ENCODE measurements at places on chromosomes 1 and 21.

GRCh38 chr21:35827004-35827403, 233.3 kb downstream of the SETD4 start:
- H3K27ac ChIP-seq = no peak overlapping the region
- DNase-seq = no peak
- no peaks in the 10 kb centered on the region for H3K27me3 ChIP-seq
- H3K4me1 ChIP-seq = no peaks in the 10 kb centered on the region
- no peaks in the 10 kb centered on the region for H3K36me3 ChIP-seq

DNA sequence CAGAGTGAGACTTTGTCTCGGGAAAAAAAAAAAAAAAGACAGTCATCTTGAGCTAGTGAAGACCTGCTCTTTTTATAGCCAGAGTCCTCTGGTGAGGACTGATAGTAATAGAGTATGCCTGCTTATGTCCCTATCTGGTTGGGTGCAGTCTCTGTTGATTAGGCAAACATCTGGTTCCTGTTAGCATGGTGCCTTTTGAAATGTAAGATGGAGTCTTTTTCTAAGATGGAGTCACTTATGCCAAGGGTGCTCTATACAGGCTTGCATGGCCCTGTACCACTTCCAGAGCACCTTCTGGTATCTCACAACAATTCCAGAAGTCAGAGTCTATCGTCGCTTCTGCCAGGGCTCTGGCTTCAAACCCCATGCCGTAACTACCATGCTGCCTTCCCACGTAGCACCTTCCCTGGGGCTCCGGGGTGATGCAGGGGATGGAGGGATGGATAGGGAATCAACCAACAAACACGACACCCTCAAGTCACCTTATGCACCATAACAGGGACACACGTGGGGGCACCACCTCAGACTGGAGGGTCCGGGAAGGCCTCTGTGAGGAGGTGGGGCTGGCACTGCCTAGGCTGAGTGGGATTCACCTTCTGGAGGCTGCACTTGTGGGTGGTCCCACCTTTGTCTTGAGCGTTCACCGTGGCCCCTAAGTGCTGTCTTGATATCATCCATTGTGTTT, 11.6 kb upstream of the PADI6 start:
- DNase-seq = no peak
- no peaks in the 10 kb centered on the region for H3K27me3 ChIP-seq
- H3K36me3 ChIP-seq = no peaks in the 10 kb centered on the region
- H3K27ac ChIP-seq = no peak overlapping the region
- no peaks in the 10 kb centered on the region for H3K4me1 ChIP-seq
- H3K4me3 ChIP-seq = no peak overlapping the region

DNA sequence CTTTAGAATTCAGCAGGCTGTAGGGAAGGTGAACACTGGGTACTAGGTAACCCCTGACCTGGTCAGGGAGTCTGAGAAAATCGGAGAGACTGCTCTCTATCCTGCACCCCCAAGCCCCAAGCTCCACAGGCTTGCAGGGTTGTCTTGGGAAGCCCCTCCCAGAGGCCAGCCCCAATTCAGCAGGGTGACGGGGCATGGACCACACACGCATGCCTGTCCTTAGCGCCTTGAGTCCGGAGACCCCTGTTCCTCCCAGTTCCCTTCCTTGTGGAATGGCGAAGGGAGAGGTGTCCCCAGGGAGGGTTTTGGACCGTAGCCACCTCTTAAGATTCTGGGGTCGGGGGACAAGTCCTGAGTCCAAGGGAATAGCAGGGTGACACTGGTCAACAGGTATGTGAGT, 116.1 kb downstream of the HLCS start:
- H3K27ac ChIP-seq = no peak overlapping the region
- no peaks in the 10 kb centered on the region for H3K36me3 ChIP-seq
- H3K4me1 ChIP-seq = no peaks in the 10 kb centered on the region
- H3K27me3 ChIP-seq = no peaks in the 10 kb centered on the region
- no peak for DNase-seq

- no peak overlapping the region for H3K27ac ChIP-seq
- no peak overlapping the region for H3K4me3 ChIP-seq
- no peaks in the 10 kb centered on the region for H3K27me3 ChIP-seq
- peaks cover 77% of the 10 kb centered on the region for H3K36me3 ChIP-seq
- H3K4me1 ChIP-seq = no peaks in the 10 kb centered on the region
These were observed 10.2 kb upstream of the TOMM20 start for GRCh38 chr1:235138821-235139220.

- H3K4me1 ChIP-seq = peaks cover 29% of the 10 kb centered on the region
- no peaks in the 10 kb centered on the region for H3K36me3 ChIP-seq
- no peak for DNase-seq
- no peak overlapping the region for H3K27ac ChIP-seq
These were observed 33.5 kb upstream of the RNF19B start for GRCh38 chr1:32998064-32998463.

DNA sequence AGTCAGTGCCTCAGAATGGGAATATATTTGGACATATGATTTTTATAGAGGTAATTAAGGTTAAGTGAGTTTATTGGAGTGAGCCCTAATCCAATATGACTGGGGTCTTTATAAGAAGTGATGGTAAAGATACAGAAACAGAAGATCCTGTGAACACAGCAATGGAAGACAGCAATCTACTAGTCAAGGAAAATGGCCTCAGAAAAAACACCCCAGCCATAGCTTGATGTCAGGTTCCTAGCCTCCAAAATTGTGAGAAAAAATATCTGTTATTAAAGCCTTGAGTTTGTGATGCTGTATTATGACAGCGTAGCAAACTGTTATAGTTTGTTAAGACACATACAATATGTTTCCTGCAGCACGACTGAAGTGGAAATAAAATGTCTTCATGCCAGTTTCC, 72.2 kb downstream of the JMJD4 start:
- no peaks in the 10 kb centered on the region for H3K27me3 ChIP-seq
- no peaks in the 10 kb centered on the region for H3K4me1 ChIP-seq
- H3K4me3 ChIP-seq = no peak overlapping the region
- no peak for DNase-seq

- H3K27ac ChIP-seq = no peak overlapping the region
- no peaks in the 10 kb centered on the region for H3K36me3 ChIP-seq
- no peaks in the 10 kb centered on the region for H3K27me3 ChIP-seq
These were observed 24.7 kb upstream of the LAMC1 start for GRCh38 chr1:182998482-182998881.

DNA sequence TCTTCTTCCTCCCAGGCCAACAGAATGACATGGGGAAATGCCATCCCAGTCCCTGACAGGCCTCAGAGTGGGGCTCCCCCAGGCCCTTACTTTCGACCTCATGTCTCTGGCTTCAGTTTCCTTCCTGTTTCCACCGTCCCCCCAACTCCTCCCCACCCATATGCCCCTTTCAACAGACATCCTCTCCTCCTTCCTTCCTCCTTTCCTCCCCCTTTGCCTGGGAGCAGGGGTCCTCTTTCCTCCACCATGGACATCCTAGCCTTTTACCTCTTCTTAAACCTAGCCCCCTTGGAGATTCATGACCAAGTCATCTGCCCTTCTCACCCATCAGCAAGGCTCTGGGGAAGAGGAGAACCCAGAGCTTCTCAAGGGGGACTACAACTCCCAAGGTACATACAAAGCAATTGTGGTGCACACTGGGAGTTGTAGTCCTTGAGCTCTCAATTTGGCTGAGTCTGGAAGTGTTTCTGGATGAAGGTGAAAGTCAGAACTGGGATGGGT, 4.0 kb downstream of the ZBTB7B start:
- no peak overlapping the region for H3K4me3 ChIP-seq
- no peaks in the 10 kb centered on the region for H3K27me3 ChIP-seq
- H3K27ac ChIP-seq = peak overlapping the region; percentile 99

DNA sequence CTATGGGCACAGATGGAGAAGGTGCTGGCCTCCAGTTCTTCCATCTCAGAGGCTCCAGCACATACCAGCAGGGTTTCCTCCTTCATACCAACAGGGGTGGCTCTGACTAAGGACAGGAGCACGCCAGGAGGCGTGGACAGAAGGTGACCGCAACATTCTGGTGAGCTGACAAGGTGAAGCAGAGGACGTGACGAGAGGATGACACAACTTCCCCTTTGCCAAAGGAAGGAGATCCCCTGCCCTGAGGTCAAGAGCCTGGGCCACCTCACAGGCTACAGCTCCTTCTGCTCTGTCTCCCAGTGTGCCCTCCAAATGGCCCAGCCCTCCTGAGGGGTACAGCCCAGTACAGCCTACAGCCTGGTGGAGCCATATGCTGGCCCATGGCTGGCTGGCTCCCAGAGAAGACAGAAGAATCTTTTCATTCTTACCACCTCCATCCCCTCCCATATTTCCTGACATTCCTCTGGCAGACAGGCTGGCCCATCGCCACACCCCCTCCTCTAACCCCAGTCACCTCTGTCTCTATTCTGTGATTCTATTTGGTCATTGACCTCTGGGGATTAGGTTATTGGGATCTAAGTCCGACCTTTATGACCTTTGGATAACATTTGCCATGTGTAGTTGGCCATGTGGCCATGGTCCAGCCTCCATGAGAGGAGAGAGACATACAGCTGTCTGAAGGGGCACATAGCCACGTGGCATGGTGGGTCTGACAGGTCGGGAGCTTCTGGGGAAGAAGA, 5.1 kb upstream of the LAMB3 start:
- H3K27me3 ChIP-seq = no peaks in the 10 kb centered on the region
- no peak overlapping the region for H3K27ac ChIP-seq
- peaks cover 19% of the 10 kb centered on the region for H3K4me1 ChIP-seq
- no peaks in the 10 kb centered on the region for H3K36me3 ChIP-seq
- no peak overlapping the region for H3K4me3 ChIP-seq
- no peak for DNase-seq

DNA sequence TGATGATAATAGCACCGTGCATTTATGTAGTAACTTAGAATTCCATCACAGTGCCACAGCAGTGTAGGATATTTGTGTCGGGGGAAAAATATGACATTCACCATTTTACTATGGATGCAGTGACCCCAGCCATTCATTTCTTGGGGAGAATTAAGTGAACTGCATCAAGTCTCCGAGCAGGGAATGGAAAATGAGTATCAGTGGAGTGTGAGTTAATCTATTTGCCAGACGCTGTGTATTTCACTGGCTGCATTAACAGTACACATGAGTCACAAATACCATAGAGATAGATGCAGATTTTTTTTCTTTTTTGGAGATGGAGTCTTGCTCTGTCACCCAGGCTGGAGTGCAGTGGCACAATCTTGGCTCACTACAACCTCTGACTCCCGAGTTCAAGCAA, 33.8 kb upstream of the SLC45A1 start:
- H3K4me3 ChIP-seq = no peak overlapping the region
- no peaks in the 10 kb centered on the region for H3K36me3 ChIP-seq
- no peak for DNase-seq
- no peak overlapping the region for H3K27ac ChIP-seq
- H3K27me3 ChIP-seq = no peaks in the 10 kb centered on the region
- H3K4me1 ChIP-seq = no peaks in the 10 kb centered on the region

GRCh38 chr1:192171123-192171522, 12.9 kb downstream of the RGS18 start:
- no peak overlapping the region for H3K27ac ChIP-seq
- H3K4me1 ChIP-seq = no peaks in the 10 kb centered on the region
- no peak overlapping the region for H3K4me3 ChIP-seq
- no peak for DNase-seq
- no peaks in the 10 kb centered on the region for H3K36me3 ChIP-seq

- no peaks in the 10 kb centered on the region for H3K36me3 ChIP-seq
- no peak overlapping the region for H3K27ac ChIP-seq
- no peak for DNase-seq
- peaks cover 16% of the 10 kb centered on the region for H3K4me1 ChIP-seq
- no peak overlapping the region for H3K4me3 ChIP-seq
- H3K27me3 ChIP-seq = no peaks in the 10 kb centered on the region
These were observed 19.8 kb downstream of the SMIM12 start for GRCh38 chr1:34839526-34840305.

GRCh38 chr1:203320591-203321272, 15.4 kb downstream of the BTG2 start:
- H3K36me3 ChIP-seq = no peaks in the 10 kb centered on the region
- H3K27me3 ChIP-seq = no peaks in the 10 kb centered on the region
- H3K4me3 ChIP-seq = no peak overlapping the region
- H3K27ac ChIP-seq = peak overlapping the region; percentile 71

DNA sequence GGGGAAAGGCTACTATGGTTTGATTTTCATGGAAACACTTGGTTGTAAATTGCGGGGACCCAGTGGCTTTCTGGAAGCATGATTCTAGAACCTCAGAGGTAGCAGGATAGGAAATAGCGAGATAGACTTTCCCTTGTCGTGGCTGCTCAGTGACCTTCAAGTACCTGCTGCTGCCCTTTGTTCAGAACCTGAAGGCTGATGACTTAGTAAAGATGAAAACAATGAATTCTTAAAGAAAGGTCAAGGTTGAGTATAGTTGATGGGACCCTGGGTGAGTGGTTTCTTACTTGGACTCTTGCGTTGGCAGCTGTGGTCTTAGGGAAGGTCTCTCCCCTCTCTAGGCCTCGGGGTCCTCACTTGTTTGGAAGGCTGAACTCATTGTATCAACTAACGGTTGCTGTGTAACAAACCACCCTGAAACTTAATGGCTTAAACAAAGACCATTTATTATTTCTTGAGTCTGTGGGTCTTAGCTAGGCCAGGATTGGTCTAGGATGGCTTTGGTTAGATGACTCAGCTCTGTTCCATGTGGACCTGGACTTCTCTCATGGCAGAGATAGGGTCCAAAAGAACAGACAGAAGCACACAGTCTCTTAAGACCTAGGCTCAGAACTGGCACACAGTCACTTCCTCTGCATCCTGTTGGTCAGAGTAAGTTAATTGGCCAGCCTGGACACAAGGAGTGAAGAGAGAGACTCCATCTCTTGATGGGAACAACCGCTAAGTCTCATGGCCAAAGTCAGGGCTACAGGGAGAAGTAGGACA, 89.2 kb upstream of the SELENON start:
- no peak for DNase-seq
- H3K27ac ChIP-seq = peak overlapping the region; percentile 78
- peaks cover 93% of the 10 kb centered on the region for H3K4me1 ChIP-seq

DNA sequence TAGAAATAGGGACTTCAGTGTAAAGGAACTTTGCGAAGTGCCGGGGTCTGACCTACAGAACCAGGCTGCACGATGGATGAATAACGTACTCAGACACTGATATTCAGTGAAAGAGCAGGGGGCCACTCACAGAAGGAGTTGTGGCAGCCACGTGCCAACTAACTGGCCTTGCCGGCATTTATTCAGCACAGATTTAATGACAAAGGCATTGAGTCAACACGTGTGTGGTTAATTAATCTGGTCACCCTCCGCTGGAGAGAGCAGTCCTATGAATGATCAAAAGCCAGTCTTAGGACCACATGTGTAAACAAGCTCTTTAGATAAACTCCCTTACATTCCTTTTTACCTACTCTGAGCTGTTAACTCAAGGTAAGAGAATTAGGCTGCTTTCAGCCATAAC, 6.2 kb upstream of the B3GALT2 start:
- no peaks in the 10 kb centered on the region for H3K36me3 ChIP-seq
- H3K4me1 ChIP-seq = peaks cover 18% of the 10 kb centered on the region
- no peak overlapping the region for H3K4me3 ChIP-seq
- no peak overlapping the region for H3K27ac ChIP-seq
- H3K27me3 ChIP-seq = no peaks in the 10 kb centered on the region
- no peak for DNase-seq

GRCh38 chr1:91925644-91926435, 23.4 kb upstream of the BRDT start:
- no peaks in the 10 kb centered on the region for H3K36me3 ChIP-seq
- no peaks in the 10 kb centered on the region for H3K27me3 ChIP-seq
- H3K4me3 ChIP-seq = no peak overlapping the region
- DNase-seq = no peak

GRCh38 chr1:4048076-4048475, 148.0 kb upstream of the C1orf174 start:
- no peaks in the 10 kb centered on the region for H3K36me3 ChIP-seq
- no peak overlapping the region for H3K27ac ChIP-seq
- no peaks in the 10 kb centered on the region for H3K27me3 ChIP-seq
- no peak for DNase-seq
- no peak overlapping the region for H3K4me3 ChIP-seq

Measured in vagina (tissue), 2 donors.